MV-4-11 (cell line): ENCODE measurements at places on chromosomes 5 and 9.

GRCh38 chr5:74889523-74890105 is 23.4 kb upstream of the FAM169A start:
- DNase-seq, result no peak

DNA sequence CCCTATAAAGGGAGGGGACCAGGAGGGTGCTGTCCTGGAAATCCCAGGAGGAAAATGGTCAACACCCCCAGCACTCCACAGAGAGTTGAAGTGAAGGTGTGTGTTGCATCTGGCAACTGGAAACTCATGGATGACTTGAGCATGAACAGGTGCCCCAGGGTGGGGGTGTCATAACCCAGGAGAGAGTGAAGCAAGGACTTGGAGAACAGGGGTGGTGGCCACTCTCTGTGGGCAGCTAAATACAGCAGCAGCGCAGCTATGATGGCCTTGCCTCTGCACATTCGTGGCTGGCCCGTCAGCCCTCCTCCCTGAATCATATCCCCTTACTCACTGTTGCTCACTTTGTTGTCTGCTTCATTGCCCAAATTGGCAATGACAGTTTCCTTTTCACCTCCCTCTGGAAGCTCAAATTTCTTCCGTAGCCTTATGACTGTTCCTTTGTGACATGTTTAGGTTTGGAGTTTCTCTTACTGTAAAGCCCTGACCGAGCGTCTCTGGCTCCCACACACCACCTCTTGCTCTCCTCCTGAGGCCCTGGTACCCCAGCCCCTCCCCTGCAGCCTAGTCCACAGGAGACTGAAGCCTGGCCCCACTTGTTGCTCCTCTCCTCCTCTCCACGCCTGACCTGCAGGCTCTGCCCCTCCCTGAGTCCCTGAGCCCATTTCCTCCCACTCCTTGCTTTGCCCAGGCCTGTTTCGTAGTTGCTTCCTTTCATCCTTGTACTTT is 185.8 kb downstream of the CD180 start:
- no peak for DNase-seq

- no peak for DNase-seq
Observed at GRCh38 chr9:120865809-120866208, 11.2 kb downstream of the PHF19 start.

DNA sequence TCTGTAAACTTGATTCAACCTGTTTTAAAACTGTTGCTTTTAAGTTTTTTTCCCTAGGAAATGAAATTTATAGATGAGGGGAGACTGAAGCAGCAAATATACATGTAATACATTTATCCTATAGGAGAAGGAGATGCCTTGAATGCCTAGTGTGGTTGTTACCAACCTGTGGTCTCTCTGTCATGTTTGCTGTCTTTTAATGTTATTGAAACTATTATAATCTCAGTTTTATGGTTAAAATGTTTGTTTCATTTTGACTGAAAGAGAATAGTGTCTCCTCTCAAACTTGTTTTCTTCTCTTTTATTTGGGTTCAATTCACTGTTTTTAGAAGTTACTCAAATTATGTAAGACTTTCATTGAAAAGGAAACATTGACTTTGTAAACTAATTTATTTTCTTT is 15.8 kb downstream of the MRPL22 start:
- DNase-seq, result no peak

GRCh38 chr9:101737705-101738565 is 512 bp downstream of the GRIN3A start:
- no peak for DNase-seq

DNA sequence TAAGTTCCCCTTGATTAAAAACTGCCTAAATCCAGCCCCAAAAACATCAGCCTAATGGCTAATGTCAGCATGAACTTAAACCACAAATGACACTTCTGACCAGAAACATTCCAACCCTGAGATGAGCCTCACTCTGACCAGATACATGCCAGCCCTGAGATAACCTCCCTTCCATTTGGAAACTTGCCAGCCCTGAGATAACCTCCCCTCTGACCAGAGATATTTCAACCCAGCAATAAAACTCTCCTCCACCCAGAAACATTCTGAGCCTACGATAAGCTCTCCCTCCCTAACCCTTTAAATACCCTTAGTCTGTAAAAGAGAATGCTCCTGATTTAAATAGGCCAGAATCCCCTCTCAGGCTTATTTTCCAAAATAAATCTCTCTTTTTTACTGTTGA is 1035.7 kb upstream of the NUDT12 start:
- DNase-seq, result no peak

GRCh38 chr5:30279237-30279636 is 914.2 kb upstream of the CDH6 start:
- DNase-seq, result no peak

DNA sequence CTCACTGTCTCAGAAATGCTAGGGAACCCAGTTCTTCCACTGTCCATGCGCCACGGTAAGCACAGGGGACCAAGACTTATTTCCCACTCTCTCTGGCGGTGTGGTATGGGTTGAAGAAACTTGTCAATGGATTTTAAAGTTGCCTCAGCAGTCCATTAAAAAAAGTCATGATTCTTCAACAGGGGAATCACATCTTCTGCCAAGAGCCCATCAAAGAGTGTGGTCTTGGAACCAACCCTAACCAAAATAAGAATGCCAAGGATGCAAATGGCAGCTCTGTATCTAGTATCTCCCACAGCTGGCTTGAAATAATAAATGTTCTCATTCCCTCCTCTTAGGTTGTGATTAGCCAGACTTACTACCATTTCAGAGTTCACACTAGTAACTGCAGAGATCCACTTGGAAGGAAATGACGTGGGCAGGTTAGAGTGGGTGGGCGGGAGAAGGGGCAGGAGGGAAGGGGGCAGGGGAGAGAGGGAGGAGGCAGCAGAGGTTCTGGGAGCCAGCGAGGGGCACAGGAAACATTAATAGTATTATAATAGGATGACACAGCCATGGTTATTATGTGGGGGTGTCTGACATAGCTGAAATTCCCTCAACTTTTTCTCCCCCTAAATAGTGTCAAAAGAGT is 17.6 kb downstream of the PTCH1 start:
- DNase-seq, result no peak

GRCh38 chr5:108101130-108101529 is 280.8 kb downstream of the FBXL17 start:
- DNase-seq, result no peak

- DNase-seq, result no peak
Observed at GRCh38 chr5:176181271-176181855, 56.9 kb upstream of the SIMC1 start.

DNA sequence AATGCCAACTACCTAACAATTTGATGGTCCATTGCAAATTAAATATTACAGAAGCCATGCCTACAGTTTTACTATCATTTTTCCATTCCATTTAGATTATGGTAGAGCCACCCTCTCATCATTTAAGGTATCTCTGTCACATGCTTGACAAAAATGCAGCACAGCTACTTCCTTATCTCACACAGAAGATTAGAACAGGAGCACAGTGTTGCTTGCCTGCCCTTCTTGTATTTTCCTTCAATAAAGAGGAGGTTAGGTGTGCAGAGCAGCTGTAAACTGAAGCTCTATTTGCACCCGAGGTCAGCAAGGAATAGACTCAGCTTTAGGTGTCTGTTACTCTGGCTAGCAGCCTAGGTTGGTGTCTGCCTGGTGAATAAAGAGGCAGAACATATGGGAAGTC is 51.5 kb upstream of the ATP10B start:
- DNase-seq, result no peak

GRCh38 chr5:53381-54174 is 38.4 kb upstream of the PLEKHG4B start:
- DNase-seq, result no peak

- DNase-seq, result no peak
Observed at GRCh38 chr5:126377424-126377823, 45.8 kb upstream of the GRAMD2B start.

DNA sequence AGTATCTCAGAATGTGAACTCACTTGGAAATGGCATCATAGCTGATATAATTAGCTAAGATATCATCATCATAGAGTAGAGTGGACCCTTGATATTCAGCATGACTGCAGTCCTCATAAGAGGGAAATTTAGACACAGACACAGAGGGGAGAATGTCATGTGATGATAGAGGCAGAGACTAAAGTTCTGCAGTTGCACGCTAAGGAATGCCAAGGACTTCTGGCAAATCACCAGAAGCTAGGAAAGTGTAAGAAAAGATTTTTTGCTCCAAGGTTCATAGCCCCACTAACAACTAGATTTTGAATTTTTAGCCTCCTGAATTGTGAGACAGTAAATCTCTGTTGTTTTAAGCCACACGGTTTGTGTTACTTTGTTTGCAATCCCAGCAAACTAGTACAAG is 612.6 kb upstream of the ST8SIA4 start:
- no peak for DNase-seq

GRCh38 chr9:124799274-124800006 is 22.5 kb downstream of the OLFML2A start:
- no peak for DNase-seq

- DNase-seq, result no peak
Observed at GRCh38 chr5:83219077-83219476, 141.7 kb downstream of the XRCC4 start.

DNA sequence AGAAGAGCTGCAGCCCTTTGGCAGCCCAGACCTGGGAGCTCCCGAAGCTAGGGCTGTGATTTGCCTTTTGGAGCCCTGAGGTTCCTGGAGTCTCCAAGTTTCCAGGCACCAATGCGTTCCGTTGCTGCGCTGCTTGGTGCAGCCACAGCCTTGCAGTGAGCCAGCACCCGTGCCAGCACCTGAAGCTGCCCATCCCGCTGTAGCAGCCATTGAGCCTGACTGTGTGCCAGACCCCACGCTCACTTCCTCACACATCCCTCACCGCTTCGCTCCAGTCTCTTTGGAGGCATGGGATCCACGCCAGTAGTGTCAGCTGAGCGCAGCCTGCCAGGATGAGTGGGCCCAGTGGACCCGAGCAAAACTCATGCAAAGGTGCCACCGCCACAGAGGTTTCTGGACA is 22.5 kb upstream of the C9orf72 start:
- no peak for DNase-seq

DNA sequence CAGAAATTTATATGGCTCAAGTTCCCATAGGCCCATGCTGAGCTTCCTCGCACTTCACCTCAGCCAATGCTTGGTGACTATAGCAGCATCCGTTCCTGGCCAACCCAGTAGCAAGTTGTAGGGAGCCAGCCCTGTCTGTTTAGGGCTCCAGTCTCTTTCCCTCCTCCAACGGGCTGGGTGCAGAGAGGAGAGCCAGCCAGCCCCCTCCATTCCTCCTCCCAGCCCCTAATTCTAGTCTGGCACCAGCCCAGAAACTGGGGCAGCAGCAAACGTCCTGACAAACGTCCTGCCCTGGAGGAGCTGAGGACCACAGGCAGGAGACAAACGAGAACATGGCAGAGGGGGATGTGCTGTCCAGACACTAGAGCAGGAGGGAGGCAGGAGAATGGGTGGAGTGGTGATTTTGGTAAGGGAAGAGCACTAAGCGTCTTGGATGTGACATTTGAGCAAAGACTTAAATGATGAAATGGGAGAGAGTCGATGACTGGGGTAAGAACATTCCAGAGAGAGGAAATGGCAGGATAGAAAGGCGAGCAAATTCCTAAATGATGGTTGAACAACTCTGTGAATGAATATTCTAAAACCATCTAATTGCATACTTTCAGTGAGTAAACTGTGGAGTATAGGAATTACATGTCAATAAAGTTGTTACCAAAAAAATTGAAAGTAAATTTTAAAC is 222.5 kb upstream of the DAPK1 start:
- DNase-seq, result no peak

- DNase-seq, result no peak
Observed at GRCh38 chr5:56088967-56089829, 94.4 kb upstream of the IL6ST start.

- DNase-seq, result no peak
Observed at GRCh38 chr5:143241892-143242291, 161.6 kb downstream of the NR3C1 start.

GRCh38 chr5:88841212-88841611 is 41.8 kb downstream of the MEF2C start:
- no peak for DNase-seq

DNA sequence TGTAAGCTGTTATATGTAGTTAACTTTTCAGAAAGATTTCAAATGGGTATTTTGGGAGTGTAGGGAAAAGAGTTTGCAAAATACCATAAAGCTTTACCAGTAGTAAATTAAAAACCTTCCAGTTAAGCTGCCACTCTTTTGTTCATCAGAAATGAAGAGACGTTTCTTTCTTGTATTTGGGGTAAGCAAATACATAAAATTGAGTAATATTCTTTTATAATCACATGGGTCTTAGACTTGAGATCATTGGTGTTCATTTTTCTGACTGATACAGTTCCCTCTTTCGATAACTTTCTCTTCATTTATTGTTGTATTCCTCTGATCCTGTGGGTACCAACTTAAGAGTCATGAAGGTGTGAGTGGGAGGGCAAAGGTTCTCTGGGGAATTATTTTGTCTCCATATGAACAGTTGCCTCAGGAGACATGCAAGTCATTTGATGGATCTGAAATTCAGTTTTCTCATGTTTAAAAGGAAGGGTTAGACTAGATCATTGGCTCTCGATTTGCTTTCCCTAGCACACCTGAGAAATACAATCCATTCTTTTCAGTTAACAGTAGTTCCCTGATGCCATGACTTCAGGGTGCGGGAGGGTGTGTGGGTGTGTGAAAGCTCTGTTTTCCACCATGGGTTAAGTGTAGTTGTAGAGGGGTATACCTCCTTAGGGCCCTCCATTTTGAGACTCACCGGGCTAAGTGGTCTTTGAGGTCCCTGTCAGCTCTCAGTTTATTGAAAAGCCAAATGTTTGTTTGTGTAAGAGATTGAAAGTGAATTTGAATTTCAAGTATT is 47.7 kb downstream of the CNTRL start:
- DNase-seq, result peak; percentile 4

GRCh38 chr5:14467251-14467650 is 114.3 kb upstream of the OTULINL start:
- DNase-seq, result no peak

DNA sequence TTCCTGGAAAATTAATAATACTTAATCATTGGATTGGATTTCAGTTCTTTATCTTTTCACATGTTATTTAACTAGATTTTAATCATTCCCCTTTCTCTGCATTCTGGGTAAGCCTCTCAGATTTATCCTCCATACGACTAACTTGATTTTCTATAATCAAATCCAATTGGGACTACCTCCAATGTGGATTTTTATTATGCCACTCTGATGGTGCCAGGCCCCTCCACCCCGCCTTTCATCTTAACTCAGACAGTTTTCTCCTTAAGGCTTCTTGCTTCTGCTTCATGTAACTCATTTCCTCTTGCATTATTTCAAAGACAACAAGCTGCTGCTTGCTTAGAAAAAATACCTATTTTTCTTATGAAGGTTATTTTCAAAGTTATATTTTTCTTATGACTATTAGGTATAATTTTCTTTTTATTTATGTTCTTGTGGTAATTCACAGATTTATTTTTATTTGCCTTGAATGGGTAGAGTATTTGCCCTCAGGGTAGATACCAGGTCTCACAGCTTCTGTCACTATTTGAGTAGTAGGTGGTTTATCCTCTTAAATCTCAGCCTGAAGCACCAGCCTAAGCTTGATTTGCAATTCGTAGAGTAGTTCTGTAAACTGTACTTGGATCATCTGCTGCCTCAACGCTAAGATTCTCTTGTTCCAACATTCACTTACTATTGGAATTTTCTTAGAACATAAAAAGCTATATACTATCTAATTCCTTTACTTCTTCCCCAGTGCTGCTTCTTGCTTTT is 659.0 kb upstream of the ARRDC3 start:
- DNase-seq, result no peak

GRCh38 chr9:34430843-34431437 is 27.4 kb downstream of the FAM219A start:
- DNase-seq, result peak; percentile 48
